Neural crest cell (in vitro differentiated cells): ENCODE measurements at places on chromosomes 2 and 18. TPM values are rescaled to one million over a fixed set of nuclear protein-coding genes. Genes with fewer than 3 reads are reported as not detected.

UGT1A8 gene
- not detected in 2 replicates for total RNA-seq

ZNF396 gene
- 2.9 and 3.6 TPM in 2 replicates for total RNA-seq

RNU2-63P gene
- total RNA-seq = 24.6 and 25.1 TPM in 2 replicates

GAREM2 gene
- 21.3 and 21.8 TPM in 2 replicates for total RNA-seq

- peaks cover 3% of the 10 kb centered on the region for H3K36me3 ChIP-seq
- DNase-seq = no peak
- no peak overlapping the region for H3K4me3 ChIP-seq
- H3K27ac ChIP-seq = no peak overlapping the region
- H3K27me3 ChIP-seq = no peaks in the 10 kb centered on the region
Measured at GRCh38 chr2:108637304-108637669, 82.0 kb upstream of the RANBP2 start.

GRCh38 chr2:127661072-127661649 is 14.2 kb downstream of the LIMS2 start:
- peak overlapping the region; percentile 79 for H3K4me3 ChIP-seq
- no peaks in the 10 kb centered on the region for H3K36me3 ChIP-seq
- H3K27ac ChIP-seq = peak overlapping the region; percentile 86
- DNase-seq = no peak
- H3K4me1 ChIP-seq = peaks cover 32% of the 10 kb centered on the region

DNA sequence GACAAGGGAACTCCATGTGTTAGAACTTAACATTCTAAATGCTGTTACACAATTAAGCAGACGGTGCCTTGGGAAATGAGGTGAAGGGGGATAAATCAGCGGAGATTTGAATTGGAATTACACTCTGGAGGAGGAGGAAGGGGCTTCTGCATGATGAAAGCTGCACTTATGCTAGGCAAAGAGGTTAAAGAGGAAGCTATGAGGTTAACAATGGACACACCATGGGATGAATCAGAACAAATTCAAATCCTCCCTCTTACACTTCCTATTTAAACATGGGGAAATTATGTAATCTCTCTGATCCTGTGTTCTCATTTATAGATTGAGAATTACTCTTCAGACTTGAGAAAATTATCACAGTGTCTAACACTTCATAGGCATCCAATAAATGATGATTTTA is 121.5 kb upstream of the SIX2 start:
- H3K4me3 ChIP-seq = no peak overlapping the region
- H3K27ac ChIP-seq = no peak overlapping the region
- peaks cover 8% of the 10 kb centered on the region for H3K4me1 ChIP-seq
- DNase-seq = no peak
- H3K27me3 ChIP-seq = no peaks in the 10 kb centered on the region

DNA sequence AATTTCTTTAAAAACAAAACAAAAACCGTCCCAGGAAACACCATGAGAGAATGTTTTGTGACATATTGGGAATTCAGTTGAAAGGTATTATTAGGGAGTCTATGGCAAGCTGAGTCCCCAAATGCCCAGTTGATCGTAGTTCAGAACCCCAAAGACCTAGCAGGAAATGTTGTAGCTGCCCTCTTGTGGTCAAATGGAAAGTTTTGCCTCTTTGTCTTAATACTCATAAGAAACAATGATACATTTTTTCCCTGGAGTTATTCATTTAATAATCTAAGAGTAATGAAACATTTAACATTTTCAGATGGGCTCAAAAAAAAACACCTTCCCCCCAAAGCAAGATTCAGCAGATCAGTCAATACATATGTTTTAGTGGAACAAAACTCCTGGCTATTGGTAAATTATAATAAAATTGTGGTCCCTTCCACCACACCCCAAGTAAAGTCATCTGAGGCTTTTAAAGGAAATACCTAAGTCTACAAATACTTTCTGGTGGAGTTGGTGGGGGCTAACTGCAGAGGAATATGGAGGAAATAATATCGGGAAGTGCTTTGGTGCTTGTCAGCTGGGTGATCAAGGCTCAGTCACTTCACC is 37.8 kb upstream of the EFEMP1 start:
- no peak overlapping the region for H3K27ac ChIP-seq
- H3K27me3 ChIP-seq = peaks cover 47% of the 10 kb centered on the region
- no peaks in the 10 kb centered on the region for H3K4me1 ChIP-seq
- no peak overlapping the region for H3K4me3 ChIP-seq

DNA sequence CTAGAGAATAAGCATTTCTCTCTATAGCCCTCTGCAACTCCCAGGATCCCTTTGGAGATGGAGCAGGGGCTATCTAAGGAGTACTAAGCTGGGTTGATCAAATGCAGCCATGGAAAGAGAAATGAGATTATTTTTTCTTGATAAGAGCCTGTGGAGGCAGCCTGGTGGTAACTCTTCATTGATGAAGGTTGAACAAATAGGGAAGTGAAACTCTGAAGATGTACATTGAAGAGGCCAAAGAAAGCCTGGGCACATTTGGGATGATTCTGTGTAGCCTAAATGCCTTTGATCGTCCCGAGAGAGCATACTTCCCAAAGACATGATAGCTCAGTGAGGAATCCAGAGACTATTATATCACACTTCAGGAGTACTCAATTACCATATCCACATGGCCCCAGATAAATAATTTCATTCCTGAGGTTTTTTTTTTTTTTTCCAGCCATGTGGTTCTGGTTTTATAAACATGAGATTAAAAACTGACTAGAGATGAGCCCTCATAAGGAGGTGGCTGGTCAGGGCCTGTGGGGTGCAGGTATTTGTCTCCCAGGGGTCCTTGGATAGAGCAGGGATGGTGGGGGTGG is 192.5 kb downstream of the TPGS2 start:
- H3K36me3 ChIP-seq = peaks cover 3% of the 10 kb centered on the region
- DNase-seq = no peak
- no peaks in the 10 kb centered on the region for H3K27me3 ChIP-seq
- peaks cover 12% of the 10 kb centered on the region for H3K4me1 ChIP-seq
- no peak overlapping the region for H3K27ac ChIP-seq
